ENCODE measurements at places on chromosomes 2 and 18. TPM values are rescaled to one million over a fixed set of nuclear protein-coding genes. Genes with fewer than 3 reads are reported as not detected.

The BOLL gene
- not detected for total RNA-seq

The DNAJC5G gene
- not detected for total RNA-seq

The RMDN2 gene
- 10.7 TPM for total RNA-seq

The EGR4 gene
- total RNA-seq: not detected

The TUBB6 gene
- 101 TPM for total RNA-seq

The PDE1A gene
- 9.7 TPM for total RNA-seq

The GKN1 gene
- total RNA-seq: not detected
